Activated T-cell treated with anti-CD3 and anti-CD28 coated beads, Interleukin-2, amount 50 U/mL, for 4 hours (primary cell): ENCODE measurements at places on chromosomes 11 and 22.
A peak's percentile ranks its signal among the peaks of the same experiment; 100 is the strongest.

DNA sequence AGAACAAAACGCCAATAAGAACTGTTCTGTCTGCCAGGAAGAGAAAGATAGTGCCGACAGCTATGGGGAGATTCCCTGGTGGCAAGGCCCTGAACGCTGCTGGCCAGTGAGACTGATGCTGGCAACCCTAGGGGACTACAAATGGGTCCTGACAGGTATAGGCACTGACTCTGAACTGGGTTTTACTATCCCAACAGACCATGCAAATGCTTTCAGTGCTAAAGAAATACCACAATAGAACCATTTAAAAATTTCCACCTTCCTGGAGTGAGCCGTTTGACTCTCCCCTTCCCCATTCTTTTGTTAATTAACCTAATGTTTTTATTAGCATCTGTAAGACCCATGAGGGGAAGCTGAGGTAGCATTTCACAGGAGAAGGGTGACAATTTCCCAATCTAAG lies 25.7 kb downstream of the USP28 start:
- DNase-seq, result no peak

DNA sequence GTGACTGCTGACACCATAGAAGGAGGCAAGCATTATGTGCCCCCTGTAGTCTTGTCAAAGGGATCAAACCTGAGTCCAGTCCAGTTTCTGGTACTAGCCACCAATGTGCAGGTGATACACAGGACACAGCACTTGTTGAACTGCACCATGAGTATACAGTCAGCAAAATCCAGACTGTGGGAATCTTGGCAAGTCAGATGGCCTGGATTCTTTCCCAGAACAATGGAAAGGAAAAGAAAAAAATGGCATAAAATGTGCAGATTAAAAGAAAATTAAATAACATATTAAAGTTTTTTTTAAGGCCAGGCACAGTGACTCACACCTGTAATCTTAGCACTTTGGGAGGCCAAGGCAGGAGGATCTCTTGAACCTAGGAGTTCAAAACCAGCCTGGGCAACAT lies 16.8 kb downstream of the CRY2 start:
- DNase-seq, result no peak

DNA sequence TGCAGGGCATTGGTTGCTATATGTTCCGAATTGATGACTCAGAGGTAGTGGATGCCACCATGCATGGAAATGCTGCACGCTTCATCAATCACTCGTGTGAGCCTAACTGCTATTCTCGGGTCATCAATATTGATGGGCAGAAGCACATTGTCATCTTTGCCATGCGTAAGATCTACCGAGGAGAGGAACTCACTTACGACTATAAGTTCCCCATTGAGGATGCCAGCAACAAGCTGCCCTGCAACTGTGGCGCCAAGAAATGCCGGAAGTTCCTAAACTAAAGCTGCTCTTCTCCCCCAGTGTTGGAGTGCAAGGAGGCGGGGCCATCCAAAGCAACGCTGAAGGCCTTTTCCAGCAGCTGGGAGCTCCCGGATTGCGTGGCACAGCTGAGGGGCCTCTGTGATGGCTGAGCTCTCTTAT lies 5.4 kb upstream of the TTC36 start:
- DNase-seq, result no peak

GRCh38 chr22:24303007-24303406 lies 32.4 kb downstream of the SPECC1L start:
- no peak for DNase-seq

- DNase-seq, result peak; percentile 19
Observed at GRCh38 chr22:46149512-46150033, 753 bp upstream of the PPARA start.

DNA sequence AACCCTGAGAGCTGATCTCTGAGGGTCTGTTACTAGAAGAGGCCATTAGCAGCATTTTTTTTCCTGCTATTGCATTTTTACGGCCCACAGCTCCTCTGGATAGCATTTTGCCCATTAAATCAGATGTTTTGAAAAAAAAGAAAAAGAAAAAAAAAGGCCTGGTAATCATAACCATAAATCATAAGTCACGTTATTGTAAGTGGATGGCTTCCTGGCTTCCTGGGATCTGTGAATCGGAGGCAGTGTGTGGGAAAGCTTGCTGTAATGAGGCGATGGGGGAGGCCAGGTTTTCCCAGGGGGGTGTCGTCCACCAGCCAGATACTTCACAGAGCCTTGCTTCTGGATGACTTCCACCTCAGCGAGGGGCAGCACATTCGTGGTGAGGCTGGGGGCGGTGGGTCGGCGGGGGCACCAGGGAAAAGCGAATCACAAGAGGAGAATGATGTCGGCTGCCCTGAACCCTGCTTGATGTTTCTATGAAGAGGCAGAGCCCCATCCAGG lies 106.5 kb upstream of the SYT13 start:
- DNase-seq, result no peak

DNA sequence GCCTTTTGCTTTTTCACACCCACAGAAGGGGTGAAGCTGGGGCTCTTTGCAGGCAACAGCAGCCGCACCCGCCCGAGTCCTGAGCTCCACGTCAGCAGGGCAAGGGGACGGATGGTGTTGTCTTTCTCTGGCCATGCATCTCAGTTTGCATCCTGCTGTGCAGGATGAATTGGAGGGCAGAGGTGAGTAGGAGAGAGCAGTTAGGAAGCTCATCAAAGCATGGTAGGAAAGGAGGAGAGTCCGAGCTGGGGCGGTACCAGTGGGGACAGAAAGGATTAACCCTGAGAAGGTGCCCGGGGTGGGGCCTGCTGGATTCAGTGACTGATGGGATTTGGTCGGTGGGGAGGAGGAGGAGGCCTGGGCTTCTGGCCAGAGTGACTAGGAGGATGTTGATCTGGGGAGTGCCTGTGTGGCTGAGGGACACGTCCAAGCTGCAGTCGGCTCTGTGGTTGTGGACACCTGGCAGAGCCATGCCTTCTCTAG lies 14.6 kb downstream of the FAM83F start:
- DNase-seq, result no peak

- no peak for DNase-seq
Observed at GRCh38 chr11:130037058-130037457, 32.6 kb upstream of the APLP2 start.

- DNase-seq, result no peak
Observed at GRCh38 chr22:46213052-46213451, 37.0 kb downstream of the CDPF1 start.

- no peak for DNase-seq
Observed at GRCh38 chr11:114050258-114050927, 9.1 kb upstream of the ZBTB16 start.

DNA sequence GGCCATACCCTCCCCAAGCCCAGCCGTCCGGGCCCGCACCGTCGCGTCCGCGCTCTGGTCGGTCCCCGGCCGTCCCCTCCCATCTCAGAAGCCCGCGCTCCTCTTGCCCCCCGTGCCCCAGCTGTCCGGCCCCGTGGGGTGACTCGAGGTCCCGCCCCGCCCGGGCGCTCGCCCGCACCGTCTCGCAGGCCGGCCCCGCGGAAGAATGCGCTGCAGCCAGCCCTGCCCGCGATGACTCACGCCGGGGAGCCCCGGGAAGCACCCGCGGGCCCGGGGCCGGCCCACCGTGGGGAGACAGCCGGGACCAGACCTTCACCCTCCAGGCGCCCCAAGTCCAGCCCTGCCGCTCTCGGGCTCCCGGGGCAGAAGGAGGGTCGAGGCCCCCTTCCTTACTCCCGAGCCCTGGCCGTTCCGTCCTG lies 320 bp upstream of the PHLDA2 start:
- peak; percentile 38 for DNase-seq

DNA sequence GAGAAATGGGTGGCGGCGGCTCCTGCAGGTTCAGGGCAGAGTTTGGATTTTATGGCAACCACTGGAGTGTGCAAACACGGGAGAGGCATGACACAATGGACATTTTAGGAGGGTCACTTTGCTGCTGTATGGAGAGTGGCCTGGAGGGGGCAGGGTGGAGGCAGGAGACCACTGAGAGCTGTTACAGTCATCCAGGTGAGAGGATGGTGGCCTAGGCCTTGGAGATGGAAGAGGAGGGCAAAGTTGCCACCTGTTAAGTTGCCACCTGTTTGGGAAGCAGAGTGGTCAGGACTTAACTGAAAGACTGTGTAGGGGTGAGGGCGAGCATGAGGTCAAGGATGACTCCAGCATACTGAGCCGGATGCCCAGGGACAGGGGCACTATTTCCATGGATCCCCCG lies 2.3 kb upstream of the RAD9A start:
- DNase-seq, result peak; percentile 54

- DNase-seq, result no peak
Observed at GRCh38 chr11:116888024-116888423, 50.6 kb upstream of the APOA1 start.

DNA sequence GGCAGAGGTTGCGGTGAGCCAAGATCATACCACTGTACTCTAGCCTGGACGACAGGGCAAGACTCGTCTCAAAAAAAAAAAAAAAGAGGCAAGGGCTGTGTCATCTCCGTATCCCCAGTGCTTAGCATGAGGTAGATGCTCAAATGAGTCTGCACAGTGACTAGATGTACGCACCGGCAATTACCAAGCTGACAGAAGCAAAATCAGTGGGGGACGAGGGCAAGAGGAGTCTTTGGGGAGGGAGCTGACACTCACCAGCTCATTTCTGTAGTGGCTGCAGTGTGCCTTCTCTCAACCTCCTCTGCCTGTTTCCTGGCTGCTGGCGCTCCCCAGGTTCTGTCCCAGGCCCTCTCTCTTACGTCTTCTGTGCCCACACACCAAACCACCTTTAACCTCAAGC lies 69.9 kb downstream of the PACSIN2 start:
- DNase-seq, result no peak

GRCh38 chr11:92714111-92714510 lies 255.3 kb upstream of the MTNR1B start:
- DNase-seq, result no peak

GRCh38 chr22:29744902-29745301 lies 21.9 kb downstream of the ZMAT5 start:
- DNase-seq, result no peak

- DNase-seq, result no peak
Observed at GRCh38 chr11:19829109-19829837, 116.6 kb downstream of the NAV2 start.
